ENCODE measurements at places on chromosomes 7 and 10.

GRCh38 chr7:157676456-157677255 is 339.9 kb downstream of the DNAJB6 start:
- peaks cover 12% of the 10 kb centered on the region for H3K27me3 ChIP-seq
- H3K4me1 ChIP-seq: peaks cover 1% of the 10 kb centered on the region
- H3K36me3 ChIP-seq: no peaks in the 10 kb centered on the region
- DNase-seq: no peak
- H3K4me3 ChIP-seq: no peak overlapping the region
- no peak overlapping the region for H3K27ac ChIP-seq

GRCh38 chr7:80954191-80954590 is 35.3 kb upstream of the SEMA3C start:
- no peak overlapping the region for H3K27ac ChIP-seq
- DNase-seq: no peak
- H3K27me3 ChIP-seq: no peaks in the 10 kb centered on the region
- no peak overlapping the region for H3K4me3 ChIP-seq

DNA sequence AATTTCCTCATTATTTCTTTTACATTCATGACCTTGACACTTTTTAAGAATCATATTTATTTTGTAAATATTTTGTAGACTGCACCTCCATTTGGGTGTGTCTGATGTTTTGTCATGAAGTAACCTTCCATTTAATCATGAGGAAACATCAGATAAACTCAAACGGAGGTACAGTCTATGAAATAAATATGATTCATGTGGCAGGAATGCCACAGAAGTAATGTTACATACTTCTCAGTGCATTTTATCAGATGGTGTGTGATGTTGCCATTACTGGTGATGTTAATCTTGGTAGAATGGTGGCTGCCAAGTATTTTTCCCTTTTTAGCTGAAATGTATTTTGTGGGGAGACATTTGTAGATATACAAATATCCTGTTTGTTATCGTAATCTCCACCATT is 64.9 kb downstream of the ZNF37A start:
- no peak overlapping the region for H3K4me3 ChIP-seq
- H3K4me1 ChIP-seq: no peaks in the 10 kb centered on the region
- H3K36me3 ChIP-seq: no peaks in the 10 kb centered on the region
- no peak for DNase-seq

- H3K36me3 ChIP-seq: no peaks in the 10 kb centered on the region
- no peak overlapping the region for H3K4me3 ChIP-seq
- no peak overlapping the region for H3K27ac ChIP-seq
- no peaks in the 10 kb centered on the region for H3K4me1 ChIP-seq
- DNase-seq: no peak
These were observed 188.0 kb upstream of the GPR26 start for GRCh38 chr10:123478116-123478515.

DNA sequence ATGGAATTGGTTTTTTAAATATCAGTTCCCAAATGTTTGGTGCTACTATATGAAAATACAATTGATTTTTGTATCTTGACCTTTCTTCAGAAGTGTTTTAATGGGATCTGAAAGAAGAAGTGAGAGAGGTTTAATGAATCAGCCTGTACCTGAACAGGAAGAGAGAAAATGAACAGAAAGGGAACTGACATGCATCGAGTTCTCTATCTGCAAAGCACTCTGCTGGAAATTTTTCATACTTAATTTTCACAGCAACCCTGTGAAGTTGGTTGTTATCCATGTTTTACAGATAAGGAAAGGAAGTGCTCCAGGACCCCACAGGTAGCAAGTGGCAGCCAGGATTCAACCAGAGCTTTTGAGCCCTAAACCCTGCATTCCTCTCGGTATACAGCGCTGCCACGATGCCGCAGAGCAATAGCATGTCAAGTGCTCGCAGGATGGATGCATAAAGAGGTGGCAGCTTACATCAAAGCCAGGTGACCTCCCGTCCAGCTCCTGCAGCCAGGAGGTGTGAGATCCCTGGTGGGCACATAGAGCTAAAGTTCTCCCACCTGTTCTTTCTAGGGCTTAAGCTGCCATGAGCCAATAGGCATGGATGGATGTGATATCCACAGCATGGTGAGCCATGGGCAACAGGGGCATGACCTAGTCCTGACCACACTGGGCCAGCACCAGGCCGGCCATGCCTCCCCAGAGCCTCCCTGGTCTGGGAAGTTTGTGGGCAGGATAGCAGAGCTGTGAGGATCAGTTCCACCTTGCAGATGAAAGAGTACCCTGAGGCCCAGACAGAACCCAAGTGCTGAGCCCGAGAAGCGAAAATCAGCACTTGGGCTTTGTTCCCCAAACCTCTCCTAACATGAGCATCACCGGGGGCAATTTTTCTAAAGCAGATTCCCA is 57.2 kb downstream of the CALML3 start:
- no peak overlapping the region for H3K4me3 ChIP-seq
- no peaks in the 10 kb centered on the region for H3K27me3 ChIP-seq
- no peak for DNase-seq
- H3K4me1 ChIP-seq: peaks cover 4% of the 10 kb centered on the region

GRCh38 chr7:71627651-71628050 is 495.7 kb downstream of the GALNT17 start:
- H3K4me1 ChIP-seq: no peaks in the 10 kb centered on the region
- H3K27me3 ChIP-seq: no peaks in the 10 kb centered on the region
- H3K4me3 ChIP-seq: no peak overlapping the region
- DNase-seq: no peak

- no peaks in the 10 kb centered on the region for H3K27me3 ChIP-seq
- no peak overlapping the region for H3K27ac ChIP-seq
- no peak overlapping the region for H3K4me3 ChIP-seq
- DNase-seq: no peak
- no peaks in the 10 kb centered on the region for H3K36me3 ChIP-seq
- H3K4me1 ChIP-seq: no peaks in the 10 kb centered on the region
These were observed 345.0 kb upstream of the PCDH15 start for GRCh38 chr10:55146032-55146431.

- H3K4me1 ChIP-seq: no peaks in the 10 kb centered on the region
- no peaks in the 10 kb centered on the region for H3K36me3 ChIP-seq
- no peaks in the 10 kb centered on the region for H3K27me3 ChIP-seq
These were observed 79.7 kb downstream of the RGS10 start for GRCh38 chr10:119462773-119463172.

DNA sequence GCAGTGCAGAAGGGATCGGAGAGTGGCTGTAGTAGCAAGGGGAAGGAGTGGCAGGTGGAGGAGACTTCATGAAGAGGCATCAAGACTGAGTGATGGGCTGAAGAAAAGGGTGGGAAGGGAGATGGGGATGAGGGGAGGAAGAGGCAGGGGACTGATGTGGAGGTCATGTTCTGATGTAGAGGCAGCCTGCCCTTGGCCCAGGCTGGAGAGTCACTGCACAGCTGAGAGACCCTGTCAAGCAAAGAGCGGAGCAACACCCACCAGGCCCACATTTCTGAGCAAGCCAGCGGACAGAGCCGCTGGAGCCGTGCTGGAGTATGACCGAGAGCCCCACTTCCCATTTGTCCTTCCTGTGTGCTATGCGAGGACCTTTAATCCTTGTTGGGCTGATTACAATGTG is 501.6 kb upstream of the MKI67 start:
- H3K27ac ChIP-seq: no peak overlapping the region
- H3K4me3 ChIP-seq: no peak overlapping the region
- H3K4me1 ChIP-seq: no peaks in the 10 kb centered on the region
- no peaks in the 10 kb centered on the region for H3K36me3 ChIP-seq
- no peaks in the 10 kb centered on the region for H3K27me3 ChIP-seq
- no peak for DNase-seq

- no peaks in the 10 kb centered on the region for H3K27me3 ChIP-seq
- no peak overlapping the region for H3K27ac ChIP-seq
- no peak overlapping the region for H3K4me3 ChIP-seq
- H3K4me1 ChIP-seq: no peaks in the 10 kb centered on the region
- no peaks in the 10 kb centered on the region for H3K36me3 ChIP-seq
These were observed 145.1 kb downstream of the SEMA3D start for GRCh38 chr7:85041605-85042216.

- DNase-seq: peak; percentile 97
- H3K27me3 ChIP-seq: no peaks in the 10 kb centered on the region
- H3K27ac ChIP-seq: peak overlapping the region; percentile 100
These were observed 874 bp upstream of the BAMBI start for GRCh38 chr10:28676326-28676967.

DNA sequence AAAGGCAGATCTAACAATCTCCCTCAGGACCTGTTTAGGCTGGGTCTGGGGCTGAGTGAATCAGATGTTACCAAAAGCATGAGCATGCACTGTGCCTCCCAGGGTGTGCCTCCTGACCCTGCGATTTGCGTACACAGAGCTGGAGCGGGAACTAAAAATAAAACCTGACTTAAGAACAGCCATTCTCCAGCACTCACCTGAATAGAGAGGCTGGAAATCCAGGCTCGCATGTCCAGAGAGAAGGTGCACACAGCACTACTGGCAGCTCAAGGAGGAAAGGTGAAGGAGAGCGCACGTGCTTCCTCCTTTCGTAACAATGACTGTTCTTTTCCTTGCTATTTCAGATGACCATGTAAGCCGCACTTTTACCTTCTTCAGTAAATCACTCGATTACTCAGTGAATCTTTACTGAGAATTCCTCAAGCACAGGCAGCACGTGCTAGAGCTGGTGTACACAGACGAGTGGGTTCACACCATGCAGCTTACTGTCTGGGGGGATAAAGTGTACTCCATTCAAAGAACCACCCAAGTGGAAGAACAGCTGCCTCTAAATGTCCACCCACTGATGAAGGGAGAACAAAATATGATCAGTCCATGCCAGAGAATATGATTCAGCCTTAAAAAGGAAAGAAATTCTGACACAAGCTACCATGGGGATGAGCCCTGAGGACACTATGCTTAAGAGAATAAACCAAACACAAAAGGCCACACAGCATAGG is 45.6 kb downstream of the SFMBT2 start:
- H3K27ac ChIP-seq: no peak overlapping the region
- H3K36me3 ChIP-seq: no peaks in the 10 kb centered on the region
- H3K27me3 ChIP-seq: no peaks in the 10 kb centered on the region

DNA sequence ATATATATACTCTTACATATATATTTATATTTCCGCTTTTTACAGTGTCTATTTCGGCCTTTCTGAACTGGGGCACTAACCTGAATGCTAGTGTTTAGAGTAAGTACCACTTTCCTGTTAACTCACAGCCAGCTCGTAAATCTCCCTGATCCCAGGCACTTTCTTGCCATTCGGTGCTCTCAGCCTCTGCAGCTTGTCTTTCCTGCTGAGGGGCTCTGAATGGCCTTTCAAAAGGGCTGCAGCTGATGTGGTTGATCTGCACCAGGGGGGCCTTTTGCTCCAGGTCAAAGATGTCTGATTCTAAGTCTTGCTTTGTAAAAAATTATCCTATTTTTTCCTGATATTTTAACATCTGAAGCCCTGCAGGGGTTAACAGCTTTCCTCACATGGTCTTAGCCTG is 25.5 kb upstream of the HPS1 start:
- no peaks in the 10 kb centered on the region for H3K4me1 ChIP-seq
- DNase-seq: no peak
- no peaks in the 10 kb centered on the region for H3K27me3 ChIP-seq
- H3K36me3 ChIP-seq: no peaks in the 10 kb centered on the region
- no peak overlapping the region for H3K27ac ChIP-seq

- H3K27ac ChIP-seq: peak overlapping the region; percentile 92
- H3K4me3 ChIP-seq: peak overlapping the region; percentile 89
- no peaks in the 10 kb centered on the region for H3K27me3 ChIP-seq
- DNase-seq: peak; percentile 89
- H3K4me1 ChIP-seq: no peaks in the 10 kb centered on the region
- H3K36me3 ChIP-seq: no peaks in the 10 kb centered on the region
These were observed 609 bp downstream of the DOCK4 start for GRCh38 chr7:112205343-112206237.

GRCh38 chr10:29791773-29792172 is 157.0 kb upstream of the SVIL start:
- H3K36me3 ChIP-seq: no peaks in the 10 kb centered on the region
- H3K4me3 ChIP-seq: no peak overlapping the region
- H3K4me1 ChIP-seq: no peaks in the 10 kb centered on the region
- no peaks in the 10 kb centered on the region for H3K27me3 ChIP-seq
- no peak overlapping the region for H3K27ac ChIP-seq

- H3K27ac ChIP-seq: no peak overlapping the region
- no peaks in the 10 kb centered on the region for H3K36me3 ChIP-seq
- no peaks in the 10 kb centered on the region for H3K27me3 ChIP-seq
- H3K4me3 ChIP-seq: no peak overlapping the region
These were observed 26.0 kb upstream of the NKX6-2 start for GRCh38 chr10:132811891-132812481.

GRCh38 chr7:81685270-81685868 is 84.5 kb downstream of the HGF start:
- H3K36me3 ChIP-seq: no peaks in the 10 kb centered on the region
- no peaks in the 10 kb centered on the region for H3K4me1 ChIP-seq
- no peak for DNase-seq
- H3K4me3 ChIP-seq: no peak overlapping the region
- no peaks in the 10 kb centered on the region for H3K27me3 ChIP-seq

- no peaks in the 10 kb centered on the region for H3K27me3 ChIP-seq
- H3K4me1 ChIP-seq: no peaks in the 10 kb centered on the region
- no peak overlapping the region for H3K4me3 ChIP-seq
- H3K36me3 ChIP-seq: no peaks in the 10 kb centered on the region
- no peak overlapping the region for H3K27ac ChIP-seq
These were observed 16.7 kb downstream of the SUGCT start for GRCh38 chr7:40151504-40151903.

- no peak overlapping the region for H3K27ac ChIP-seq
- H3K36me3 ChIP-seq: no peaks in the 10 kb centered on the region
- peaks cover 2% of the 10 kb centered on the region for H3K4me1 ChIP-seq
- no peaks in the 10 kb centered on the region for H3K27me3 ChIP-seq
- DNase-seq: peak; percentile 45
These were observed 494.3 kb upstream of the AUTS2 start for GRCh38 chr7:69104023-69104422.

- no peak for DNase-seq
- no peaks in the 10 kb centered on the region for H3K36me3 ChIP-seq
- H3K4me1 ChIP-seq: no peaks in the 10 kb centered on the region
- H3K4me3 ChIP-seq: no peak overlapping the region
- H3K27ac ChIP-seq: no peak overlapping the region
- H3K27me3 ChIP-seq: peaks cover 15% of the 10 kb centered on the region
These were observed 135.7 kb downstream of the DYNC2I1 start for GRCh38 chr7:158991824-158992621.

DNA sequence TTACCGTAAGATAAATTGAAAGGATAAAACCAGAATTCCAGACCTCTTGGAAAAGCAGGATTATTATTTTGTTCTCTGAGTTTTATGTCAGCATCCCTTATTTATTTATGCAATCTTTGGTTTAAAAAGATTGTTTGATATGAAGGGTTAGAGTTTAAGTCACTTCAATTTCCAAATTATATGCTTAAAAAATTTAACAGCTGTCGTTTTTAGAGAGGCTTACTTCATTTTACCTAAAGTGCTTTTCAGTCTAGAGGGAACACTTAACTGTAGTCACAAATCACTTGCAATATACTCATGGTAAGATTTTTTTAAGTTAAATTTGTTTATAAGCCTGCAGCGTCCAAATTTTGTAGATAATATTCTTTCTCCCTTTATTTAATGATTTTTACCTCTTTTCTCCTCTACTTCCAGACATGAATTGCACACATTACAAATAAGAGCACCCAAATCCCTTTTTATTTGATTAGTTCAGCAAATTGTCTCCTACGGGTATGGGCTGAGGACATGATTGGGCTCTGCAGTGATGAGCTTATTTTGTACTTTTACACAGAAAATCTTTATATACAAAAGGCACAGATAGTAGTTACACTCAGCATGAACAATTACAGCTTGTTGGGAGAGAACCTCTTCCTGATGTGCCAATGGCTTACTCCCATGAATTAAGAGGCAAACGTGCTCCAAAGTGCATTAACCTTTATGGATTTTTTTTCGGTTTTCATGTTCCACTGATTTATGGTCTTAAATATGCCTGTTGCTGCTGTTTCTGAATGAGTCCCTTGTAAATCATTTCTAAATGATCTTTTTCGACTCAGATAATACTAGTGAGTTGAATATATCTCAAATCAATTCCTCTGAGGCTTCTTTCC is 319.3 kb upstream of the LRGUK start:
- no peak overlapping the region for H3K4me3 ChIP-seq
- no peaks in the 10 kb centered on the region for H3K4me1 ChIP-seq
- DNase-seq: no peak
- H3K27ac ChIP-seq: no peak overlapping the region
- H3K27me3 ChIP-seq: no peaks in the 10 kb centered on the region

Data from mesendoderm (in vitro differentiated cells).